ENCODE measurements at places on chromosomes 6 and 20. TPM values are rescaled to one million over a fixed set of nuclear protein-coding genes. Genes with fewer than 3 reads are reported as not detected.

GMNN gene
- total RNA-seq: 6.7 TPM

DNA sequence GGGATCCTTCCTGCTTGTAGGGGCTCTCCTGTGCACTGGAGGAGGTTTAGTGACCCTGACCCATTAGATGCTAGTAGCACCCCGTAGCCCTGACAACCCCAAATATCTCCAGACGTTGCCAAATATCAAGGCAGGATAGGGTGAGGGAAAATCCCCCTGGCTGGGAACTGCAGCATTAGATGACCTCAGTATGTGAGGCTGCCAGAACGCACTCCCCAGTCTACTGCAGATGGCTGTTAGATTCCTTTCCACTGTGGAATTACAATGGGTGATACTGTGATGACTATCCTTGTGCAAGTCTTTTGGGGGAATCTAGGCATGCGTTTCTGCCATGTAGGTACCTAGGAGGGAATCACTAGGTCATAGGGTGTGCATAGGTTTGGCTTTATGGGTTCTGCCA is 226.3 kb upstream of the KCNG1 start:
- DNase-seq: no peak

DNA sequence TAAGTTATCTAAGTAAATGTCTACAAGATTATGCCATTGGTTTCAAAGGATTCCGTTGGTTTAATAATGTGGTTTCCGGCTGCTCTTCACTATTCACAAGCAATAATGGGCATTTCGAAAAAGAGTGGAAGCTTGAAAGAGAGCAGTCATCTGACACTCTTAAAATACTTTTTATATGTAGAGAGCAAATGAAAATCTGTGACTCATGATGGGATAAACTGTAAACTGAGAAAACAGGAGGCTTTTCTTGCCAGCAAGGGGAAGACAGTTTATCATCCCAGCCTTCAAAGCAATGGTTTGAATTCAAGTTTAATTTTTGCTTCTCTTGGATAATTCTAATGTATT is 145.7 kb downstream of the KHDC1L start:
- no peak for DNase-seq

- DNase-seq: no peak
Measured at GRCh38 chr20:18973529-18974173, 160.1 kb downstream of the SCP2D1 start.

DNA sequence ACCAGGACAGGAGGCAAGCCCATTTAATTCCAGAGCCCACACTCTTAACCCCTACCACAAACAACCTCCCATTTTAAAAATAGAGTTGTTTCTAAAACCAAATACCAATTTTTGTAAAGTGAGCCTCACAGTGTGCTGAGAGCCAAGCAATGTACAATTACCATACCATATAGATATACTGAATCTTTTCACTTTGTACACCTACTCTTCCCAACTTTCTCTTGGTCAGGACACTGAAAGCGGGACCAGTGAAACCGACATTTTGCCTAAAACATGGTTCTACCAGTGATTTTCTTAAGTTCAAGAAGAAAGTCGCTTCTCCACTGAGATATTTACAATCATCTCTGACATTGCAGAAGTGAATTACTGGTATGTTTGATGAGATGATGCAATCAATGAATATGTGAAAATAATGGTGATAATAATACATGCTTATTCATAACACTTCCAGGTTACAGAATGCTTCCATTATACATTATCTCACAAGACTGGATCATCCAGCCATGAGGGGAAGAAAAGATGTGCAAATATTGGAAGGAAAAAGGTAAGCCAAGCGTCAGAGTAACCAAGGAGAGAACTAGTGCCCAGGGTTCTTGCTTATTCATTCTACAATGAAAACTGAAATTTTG is 74.1 kb downstream of the HIVEP2 start:
- no peak for DNase-seq

All from CD4-positive, alpha-beta memory T cell (primary cell).